ENCODE measurements at places on chromosomes 12 and 14. TPM values are rescaled to one million over a fixed set of nuclear protein-coding genes. Genes with fewer than 3 reads are reported as not detected.

MRPL42 gene
- total RNA-seq, result 87.6 TPM

SYNDIG1L gene
- not detected for total RNA-seq

TMEM117 gene
- total RNA-seq, result 0.95 TPM

MOAP1 gene
- total RNA-seq, result 19.6 TPM

HVCN1 gene
- total RNA-seq, result 23.0 TPM

WNT1 gene
- not detected for total RNA-seq

SELPLG gene
- total RNA-seq, result 22.1 TPM

SYT10 gene
- total RNA-seq, result not detected

CELA1 gene
- not detected for total RNA-seq

FAM181A gene
- total RNA-seq, result not detected

CACNA1C gene
- total RNA-seq, result 0.05 TPM

TNFAIP2 gene
- 1.1 TPM for total RNA-seq

CHST11 gene
- total RNA-seq, result 33.9 TPM

PYGL gene
- total RNA-seq, result 1.6 TPM

MANSC4 gene
- total RNA-seq, result not detected

GALNT8 gene
- total RNA-seq, result 0.60 TPM

- DNase-seq, result no peak
These were observed 184.4 kb upstream of the EEA1 start for GRCh38 chr12:93113317-93114006.

DNA sequence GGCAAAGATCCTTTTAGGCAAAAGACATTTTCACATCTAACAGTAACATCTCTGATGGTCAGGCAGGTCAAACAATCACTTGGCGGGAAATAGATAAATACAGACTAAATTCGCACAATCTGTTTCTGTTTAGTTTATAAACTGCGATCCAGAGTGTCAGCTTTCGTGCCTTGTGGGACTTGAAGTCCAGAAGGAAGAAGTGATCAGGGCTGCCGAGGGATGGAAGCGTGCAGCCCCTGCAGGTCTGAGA lies 245 bp upstream of the BRMS1L start:
- no peak for DNase-seq

GRCh38 chr12:29316752-29317151 lies 64.2 kb downstream of the ERGIC2 start:
- DNase-seq, result no peak

GRCh38 chr12:95277139-95277538 lies 59.5 kb downstream of the VEZT start:
- no peak for DNase-seq

- DNase-seq, result no peak
These were observed 62.9 kb upstream of the EEA1 start for GRCh38 chr12:92992041-92992440.

- DNase-seq, result peak; percentile 23
These were observed 252.2 kb upstream of the ATP2B1 start for GRCh38 chr12:89960607-89961394.

GRCh38 chr12:15839041-15839440 lies 43.1 kb upstream of the STRAP start:
- DNase-seq, result no peak

- DNase-seq, result no peak
These were observed 8.6 kb downstream of the ISCU start for GRCh38 chr12:108570743-108571608.

DNA sequence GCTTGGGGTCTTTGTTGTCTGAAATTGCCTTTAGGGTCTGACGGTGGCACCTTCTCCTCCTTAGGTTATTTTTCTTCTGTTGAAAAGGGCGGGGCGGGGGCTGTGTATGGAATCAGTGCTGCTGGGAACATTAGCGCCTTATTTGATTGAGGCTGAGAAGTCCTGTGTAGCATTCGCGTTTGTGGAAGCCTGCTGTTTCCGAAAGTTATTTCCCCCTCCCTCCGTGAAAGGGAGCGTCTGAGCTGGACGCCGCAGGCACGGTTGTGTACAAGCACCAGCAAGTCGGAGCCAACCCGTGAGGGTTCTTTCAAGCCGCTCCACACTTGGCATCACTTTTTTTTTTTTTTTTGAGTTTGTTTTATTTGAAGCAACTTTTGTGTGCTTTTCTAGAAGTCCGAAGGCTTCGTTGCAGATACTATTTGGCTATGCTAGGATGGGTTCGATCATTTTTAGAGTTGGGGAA lies 1.1 kb downstream of the SYNE2 start:
- DNase-seq, result peak; percentile 59

DNA sequence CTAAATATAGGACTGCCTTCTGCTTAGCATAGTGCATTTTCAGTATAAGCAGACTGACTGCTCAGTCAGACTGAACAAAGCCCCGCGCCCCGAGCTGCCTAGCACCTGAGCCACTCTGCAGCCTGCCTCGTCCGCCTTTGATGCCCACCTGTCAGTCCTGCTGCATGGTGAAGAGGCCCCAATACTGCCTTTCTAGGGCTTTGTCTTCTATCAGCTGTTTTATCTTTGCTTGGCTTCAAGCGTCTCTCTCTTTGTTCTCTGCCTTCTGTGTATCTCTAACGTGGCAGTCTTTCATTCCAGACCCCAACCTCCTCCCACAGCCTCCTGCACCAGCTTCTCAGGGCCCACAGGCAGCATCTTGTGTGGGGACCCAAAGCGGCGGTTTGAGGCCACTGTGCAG lies 1001.0 kb downstream of the VRK1 start:
- DNase-seq, result no peak

GRCh38 chr12:74538491-74539258 lies 1.0 kb downstream of the ATXN7L3B start:
- peak; percentile 50 for DNase-seq

- DNase-seq, result no peak
These were observed 35.5 kb downstream of the TCTN1 start for GRCh38 chr12:110649341-110649847.

DNA sequence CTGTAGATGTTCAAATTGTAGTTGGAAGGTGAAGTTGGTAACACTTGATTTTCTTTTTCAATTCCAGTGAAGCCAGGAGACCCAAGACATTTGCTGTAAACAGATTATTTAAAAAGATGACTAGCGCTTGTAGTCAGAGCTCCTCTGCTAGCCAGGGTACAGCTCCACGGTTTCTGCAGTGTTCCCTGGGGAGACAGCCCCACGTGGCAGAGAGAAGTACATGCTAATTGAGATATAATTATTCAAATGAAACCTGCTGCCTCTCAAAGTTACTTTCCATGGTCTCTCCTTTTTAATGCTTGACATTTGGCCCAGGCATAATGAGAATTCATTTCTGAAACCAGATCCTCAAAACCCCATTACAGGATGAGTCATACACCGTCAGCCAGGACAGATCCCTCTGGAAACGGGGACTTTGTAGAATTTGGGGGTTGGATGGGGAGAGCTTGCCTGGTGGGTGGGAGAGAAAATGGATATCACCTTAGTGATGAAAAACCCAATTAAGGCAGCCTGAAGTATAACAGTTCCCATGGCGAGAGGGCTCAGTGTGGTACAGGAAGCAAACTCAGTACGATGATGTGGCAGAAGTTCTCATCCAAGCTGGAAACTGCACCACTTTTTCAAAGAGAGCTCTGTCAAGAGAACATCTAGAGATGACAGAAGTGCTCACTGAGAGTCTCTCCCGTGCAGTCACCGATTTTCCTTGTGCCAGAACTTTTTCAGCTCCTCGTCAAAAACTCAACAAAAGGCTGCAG lies 637.7 kb upstream of the TMEM132C start:
- no peak for DNase-seq

DNA sequence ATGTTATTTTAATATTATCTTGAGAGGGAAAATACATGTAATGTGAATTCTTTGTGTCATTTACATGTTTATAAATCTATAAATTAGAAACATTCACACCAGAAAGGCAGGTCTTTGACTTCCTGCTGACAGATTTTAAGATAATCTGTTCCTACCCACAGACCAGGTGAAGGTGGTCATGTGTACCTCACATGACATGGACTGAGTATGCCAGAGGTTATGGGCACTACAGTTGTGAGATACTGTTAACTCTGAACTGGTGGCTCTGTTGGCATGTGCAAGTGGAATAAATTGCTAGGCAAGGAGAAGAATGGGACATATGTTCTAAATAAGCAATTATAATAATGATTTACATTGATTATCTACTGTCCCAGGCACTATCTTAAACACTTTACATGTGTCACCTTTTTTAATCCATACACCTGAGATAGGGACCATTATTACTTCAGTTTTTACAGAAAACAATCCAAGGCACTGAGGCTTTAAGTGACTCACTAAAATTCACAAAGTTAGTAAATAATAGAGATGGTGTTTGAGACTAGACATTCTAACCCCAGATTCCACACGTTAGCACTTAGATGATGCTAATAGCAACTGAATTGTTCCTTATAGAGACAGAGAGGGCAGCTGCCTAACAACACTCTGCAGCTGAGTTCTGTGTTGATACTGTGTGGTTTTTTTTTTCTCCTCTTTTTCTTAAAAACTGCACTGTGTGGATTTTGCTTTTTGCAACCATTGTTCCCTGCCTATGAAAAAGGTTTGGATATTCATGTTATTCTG lies 23.8 kb downstream of the SLC16A7 start:
- DNase-seq, result peak; percentile 31

GRCh38 chr14:35412272-35413056 lies 7.9 kb upstream of the NFKBIA start:
- DNase-seq, result no peak

GRCh38 chr12:81207173-81207572 lies 129.3 kb downstream of the ACSS3 start:
- DNase-seq, result no peak

GRCh38 chr14:23352506-23353432 lies at the start of gene SLC22A17:
Gene SLC22A17 (minus strand): TSS chr14:23352887.
- peak; percentile 71 for DNase-seq

- no peak for DNase-seq
These were observed 1.7 kb downstream of the OTX2 start for GRCh38 chr14:56808383-56809269.

GRCh38 chr12:53748072-53748840 lies 3.5 kb downstream of the CISTR start:
- no peak for DNase-seq

- no peak for DNase-seq
These were observed 27.3 kb downstream of the PSMA6 start for GRCh38 chr14:35319509-35319908.

DNA sequence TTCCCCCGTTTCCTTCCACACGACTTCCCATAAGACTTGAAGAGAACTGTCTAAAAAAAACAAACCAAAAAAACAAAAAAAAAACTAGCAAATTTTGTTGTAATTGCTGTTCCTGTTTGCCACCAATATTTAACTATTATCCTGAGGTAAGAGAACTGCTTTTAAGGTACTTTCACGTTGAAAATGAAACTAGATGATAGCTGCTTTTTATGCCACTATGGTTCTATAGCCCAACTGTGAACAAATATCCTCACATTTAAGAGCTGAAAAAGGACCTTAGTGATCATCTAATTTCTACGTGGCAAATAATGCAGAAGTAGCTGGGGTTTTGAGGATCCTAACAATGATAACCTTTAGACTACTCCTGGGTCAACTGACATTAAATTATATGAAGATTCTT lies 98.6 kb downstream of the TAOK3 start:
- no peak for DNase-seq

Measured in activated CD8-positive, alpha-beta T cell treated with anti-CD3 and anti-CD28 coated beads for 36 hours (primary cell).